ENCODE measurements at places on chromosomes 4 and X.

DNA sequence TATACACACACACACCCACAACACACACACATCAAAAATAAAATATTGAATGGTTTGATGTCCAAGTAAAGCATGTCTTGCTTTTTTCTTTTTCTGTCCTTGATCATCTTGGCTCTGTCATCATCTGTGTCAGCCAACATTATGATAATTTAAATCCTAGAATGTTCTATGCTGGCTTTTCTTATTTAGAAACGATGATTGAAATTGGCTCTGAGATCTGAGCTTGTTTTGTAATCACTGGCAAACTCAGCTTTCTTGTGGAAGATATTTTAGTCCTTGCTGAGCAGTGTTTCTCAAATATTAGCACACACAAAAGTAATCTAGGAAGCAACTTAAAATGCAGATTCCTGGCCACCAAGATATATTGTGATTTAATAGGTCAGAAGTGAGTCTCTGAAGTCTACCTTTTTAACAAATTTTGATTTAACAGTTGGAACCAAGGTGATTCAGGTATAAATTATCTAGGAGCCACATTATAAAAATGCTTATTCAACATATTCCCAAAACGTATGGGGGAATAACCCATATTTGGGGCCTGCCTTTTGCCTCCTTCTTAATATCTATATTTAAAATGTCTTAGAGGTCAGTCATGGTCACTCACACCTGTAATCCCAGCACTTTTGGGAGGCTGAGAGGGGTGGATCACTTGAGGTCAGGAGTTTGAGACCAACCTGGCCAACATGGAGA is 24.0 kb upstream of the DSPP start:
- no peak for DNase-seq

DNA sequence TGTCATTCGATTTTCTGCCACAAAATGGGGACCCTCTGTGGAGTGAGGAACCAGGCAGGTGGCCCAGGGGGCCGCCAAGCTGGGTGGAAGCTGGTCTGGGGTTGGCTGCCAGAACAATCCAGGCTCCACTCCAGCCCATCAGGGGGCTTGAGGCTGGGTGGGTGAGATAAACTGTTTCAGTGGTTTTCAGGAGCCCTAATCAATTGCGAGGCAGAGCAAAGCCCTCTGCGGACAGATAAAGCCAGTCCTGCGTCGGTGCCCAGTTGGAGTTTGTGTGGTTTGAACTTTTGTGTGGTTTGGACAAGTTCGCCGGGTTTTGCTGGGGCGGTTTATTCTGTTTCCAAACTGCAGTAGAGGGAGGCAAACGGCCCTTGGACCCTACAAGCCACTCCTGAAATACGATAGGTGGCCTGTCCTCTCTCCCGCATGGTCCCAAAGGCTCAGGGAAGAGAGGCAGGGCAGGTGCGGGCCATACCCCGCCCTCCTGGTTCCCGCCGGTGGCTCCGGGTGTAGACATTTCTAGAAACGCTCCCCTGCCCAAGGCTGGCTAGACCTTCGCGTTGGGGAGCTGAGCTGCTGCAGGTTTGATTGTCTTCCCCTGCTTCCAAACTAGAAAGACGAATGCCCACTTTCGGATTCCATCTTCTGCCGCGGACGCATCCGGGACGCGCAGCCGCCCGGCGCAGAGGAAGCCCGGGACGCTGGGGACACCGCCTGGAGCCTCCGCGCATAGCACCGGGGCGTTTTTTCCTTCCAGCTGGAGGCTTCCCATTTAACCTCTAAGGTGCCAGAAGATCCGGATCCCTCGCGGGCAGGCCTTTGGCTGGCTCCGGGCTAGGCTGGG is 169.0 kb upstream of the BCOR start:
- peak; percentile 16 for DNase-seq

- no peak for DNase-seq
These were observed 312.8 kb downstream of the TENM3 start for GRCh38 chr4:182555997-182556418.

DNA sequence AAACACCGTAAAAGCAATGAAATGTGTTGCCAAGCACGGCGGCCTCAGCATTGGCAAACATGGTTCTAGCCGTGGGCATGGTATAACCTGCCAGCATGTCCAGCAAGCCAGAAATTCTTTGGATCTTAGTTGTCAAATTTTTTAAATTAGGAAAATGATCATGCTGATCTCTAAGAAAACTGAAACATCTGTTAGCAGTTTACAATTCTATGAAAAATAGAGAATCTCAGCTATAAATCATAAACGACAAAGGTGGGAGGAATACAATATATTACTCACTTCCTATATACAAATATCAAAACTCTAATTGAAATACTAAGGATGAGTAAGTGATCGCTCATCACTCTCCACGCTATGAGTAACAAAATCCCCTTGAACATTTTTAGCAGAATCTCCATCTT is 130.3 kb downstream of the ADGRA3 start:
- no peak for DNase-seq

DNA sequence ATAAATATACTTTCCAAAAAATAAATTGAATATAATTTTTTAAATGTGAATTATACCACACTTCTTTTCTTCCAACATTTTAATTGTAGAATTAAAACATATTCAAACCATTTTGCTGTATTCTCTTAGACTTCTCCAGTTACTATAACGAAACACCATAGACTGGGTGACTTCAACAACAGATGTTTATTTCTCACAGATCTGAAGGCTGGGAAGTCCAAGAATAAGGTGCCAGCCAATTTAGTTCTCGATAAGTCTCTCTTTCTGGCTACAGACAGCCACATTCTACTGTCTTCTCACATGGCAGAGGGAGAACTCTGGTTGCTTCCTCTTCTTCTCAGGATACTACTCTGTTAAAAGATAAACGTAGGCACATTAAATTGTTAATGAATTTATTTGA is 155.8 kb upstream of the UGT8 start:
- DNase-seq = no peak

- DNase-seq = no peak
These were observed 212.3 kb downstream of the NAP1L3 start for GRCh38 chrX:93461060-93461459.

GRCh38 chrX:42093756-42094155 is 170.4 kb upstream of the CASK start:
- DNase-seq = no peak

DNA sequence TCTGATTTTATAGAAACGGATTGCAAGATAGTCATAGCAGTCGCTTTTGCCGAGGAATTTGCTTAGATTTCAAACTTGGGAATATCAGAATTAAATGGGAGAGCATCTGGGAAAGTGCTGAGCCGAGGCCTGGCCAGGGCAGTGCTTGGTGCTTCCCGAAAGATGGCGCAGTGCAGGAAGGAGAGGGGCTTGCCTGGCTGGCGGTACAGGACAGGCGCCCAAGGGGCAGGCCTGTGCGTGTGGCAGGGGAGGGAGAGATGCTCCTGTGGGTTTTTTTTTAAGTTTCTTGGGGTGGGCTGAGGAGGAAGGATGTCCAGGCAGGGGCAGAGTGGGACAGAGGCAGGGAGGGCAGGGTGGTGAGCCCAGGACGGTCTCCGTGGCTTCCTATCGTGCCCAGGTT is 241.1 kb downstream of the AFAP1 start:
- no peak for DNase-seq

GRCh38 chr4:47222276-47222675 is 190.9 kb downstream of the GABRB1 start:
- no peak for DNase-seq

DNA sequence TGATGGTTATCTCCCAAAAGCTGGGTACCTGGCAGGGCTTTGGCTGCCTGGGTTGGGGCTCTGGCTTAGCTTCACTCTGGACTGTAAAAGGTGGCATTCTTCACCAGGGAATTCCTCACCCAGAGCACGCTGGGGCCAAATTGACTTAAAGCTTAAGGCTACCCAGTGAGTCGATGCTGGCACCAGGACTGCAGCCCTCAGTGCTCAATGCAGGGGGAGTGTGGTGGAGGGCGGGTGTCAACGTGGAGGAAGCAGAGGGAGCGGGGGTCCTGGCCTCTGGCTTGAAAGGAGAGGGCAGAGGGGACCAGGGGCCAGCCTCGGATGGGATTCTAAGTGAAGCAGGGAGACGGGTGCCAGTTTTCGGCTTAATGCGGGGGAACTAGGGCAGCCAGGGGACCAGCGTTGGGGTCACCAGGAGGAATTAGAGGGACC is 446 bp upstream of the FAM50A start:
- DNase-seq = no peak

DNA sequence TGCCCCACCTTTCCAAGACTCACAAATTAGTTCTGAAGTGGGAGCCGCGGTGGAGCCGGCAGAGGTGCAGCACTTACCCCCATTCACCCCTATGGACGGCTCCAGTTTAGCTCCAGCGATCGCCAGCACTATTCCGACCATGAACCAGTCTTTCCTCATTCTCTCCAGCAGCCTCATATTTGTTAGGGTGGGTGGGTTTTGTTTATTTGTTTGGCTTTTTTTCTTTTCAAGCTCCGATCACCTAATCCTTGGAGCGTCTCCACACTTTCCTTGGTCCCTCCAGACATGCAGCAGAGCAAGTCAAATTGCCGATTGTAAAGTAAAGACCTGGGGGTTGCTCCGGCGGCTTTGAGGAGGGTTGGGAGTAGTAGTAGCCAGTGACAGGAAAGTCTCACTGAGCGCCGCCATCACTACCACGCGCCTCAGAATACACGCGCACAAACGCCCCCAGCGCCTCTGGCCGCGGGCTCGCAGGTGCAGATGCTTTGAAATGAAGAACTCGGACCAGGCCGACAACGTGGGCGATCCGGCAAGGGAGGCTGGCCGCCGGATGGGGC is at the start of gene SLC10A7:
Gene SLC10A7 (minus strand): TSS at position 400 of the 557 bp plus-strand sequence. CDS start 223 bp downstream, at position 177.
- DNase-seq = no peak

DNA sequence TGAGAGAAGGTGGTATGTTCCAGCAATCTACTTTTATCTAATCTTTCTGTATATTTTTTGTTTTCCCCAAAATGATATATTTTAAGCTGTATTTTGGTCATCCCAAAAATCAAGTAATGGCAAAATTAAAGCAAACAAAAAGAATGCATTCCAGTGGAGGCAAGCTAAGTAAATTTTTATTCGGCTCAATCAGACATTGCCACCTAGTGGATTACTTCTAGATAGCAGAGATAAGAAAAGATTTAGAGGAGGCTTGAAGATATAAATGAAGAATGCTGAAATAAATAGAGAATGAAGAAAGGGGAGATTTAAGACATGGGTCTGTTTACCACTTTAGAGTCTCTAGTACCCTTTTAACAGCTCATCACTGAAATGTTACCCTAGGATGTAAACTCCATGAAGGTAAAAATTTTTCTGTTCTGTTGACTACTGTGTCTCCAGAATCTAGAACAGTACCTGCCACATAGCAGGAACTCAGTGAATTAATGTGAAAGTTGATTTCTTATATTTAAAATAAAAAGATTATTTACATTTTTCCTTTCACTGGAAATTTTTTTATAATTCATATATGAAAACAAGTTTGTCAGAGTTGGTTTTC is 110.9 kb upstream of the ANK2 start:
- no peak for DNase-seq

GRCh38 chrX:39975101-39975925 is 122.4 kb downstream of the BCOR start:
- DNase-seq = no peak
